Panc1 (cell line): ENCODE measurements at places on chromosomes 1 and 21.

DNA sequence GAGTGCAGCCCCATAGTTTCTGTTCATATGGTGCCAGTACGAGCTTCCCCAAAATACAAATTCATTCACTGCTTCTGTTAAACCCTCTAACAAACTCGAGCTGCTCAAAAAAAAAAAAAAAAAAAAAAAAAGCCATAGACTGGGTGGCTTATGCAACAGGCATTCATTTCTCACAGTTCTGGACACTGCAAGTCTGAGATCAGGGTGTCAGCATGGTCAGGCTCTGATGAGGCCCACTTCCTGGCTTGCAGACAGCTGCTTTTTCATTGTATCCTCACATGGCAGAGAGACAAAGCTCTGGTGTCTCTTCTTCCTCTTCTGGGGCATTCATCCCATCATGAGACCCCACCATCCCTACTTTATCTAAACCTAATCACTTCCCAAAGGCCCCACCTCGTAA lies 121.6 kb downstream of the PTBP2 start:
- H3K27ac ChIP-seq = no peak overlapping the region
- no peak for DNase-seq
- H3K4me1 ChIP-seq = no peaks in the 10 kb centered on the region
- no peak overlapping the region for H3K4me3 ChIP-seq

DNA sequence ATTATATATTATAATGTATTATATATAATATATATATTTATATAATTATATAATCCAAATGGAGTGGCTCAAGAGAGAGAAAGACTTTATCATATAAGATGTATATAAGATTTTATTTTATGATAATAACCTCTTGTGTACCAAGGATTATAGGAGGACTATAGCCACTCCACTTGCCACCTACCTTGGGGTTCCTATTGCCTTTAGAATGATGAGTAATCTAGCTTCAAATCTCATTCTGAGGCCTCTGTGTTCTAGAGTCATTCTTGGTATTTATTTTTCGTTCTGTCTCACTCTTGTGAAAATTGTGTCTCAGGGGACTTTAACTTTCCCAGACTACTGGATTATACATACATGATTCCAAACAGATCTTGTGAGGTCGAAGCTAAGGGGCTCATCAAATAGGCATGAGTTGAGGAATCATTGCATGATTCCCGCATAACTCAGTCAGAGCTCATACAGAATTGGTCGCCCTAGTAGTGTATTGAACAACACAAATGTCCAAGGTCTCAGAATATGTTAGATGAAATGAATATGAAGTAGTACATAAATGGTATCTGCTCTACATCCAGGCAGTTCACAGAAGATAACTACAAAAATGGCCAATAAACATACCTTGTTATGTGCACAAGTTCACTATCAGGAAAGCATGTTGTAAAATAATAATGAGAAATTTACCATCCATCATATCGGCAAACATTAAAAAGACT lies 159.5 kb upstream of the RNPC3 start:
- H3K27me3 ChIP-seq = no peaks in the 10 kb centered on the region
- no peak for DNase-seq
- H3K4me3 ChIP-seq = no peak overlapping the region
- no peaks in the 10 kb centered on the region for H3K4me1 ChIP-seq

- H3K27me3 ChIP-seq = no peaks in the 10 kb centered on the region
- DNase-seq = no peak
- no peak overlapping the region for H3K27ac ChIP-seq
- H3K36me3 ChIP-seq = no peaks in the 10 kb centered on the region; the same call in 1 of the 2 replicates
- no peaks in the 10 kb centered on the region for H3K4me1 ChIP-seq
Measured at GRCh38 chr21:25453524-25453923, 153.8 kb downstream of the MRPL39 start.

GRCh38 chr1:51346086-51346942 lies 16.0 kb upstream of the TTC39A start:
- no peaks in the 10 kb centered on the region for H3K4me1 ChIP-seq
- no peaks in the 10 kb centered on the region; the same call in 1 of the 2 replicates for H3K27me3 ChIP-seq
- no peaks in the 10 kb centered on the region for H3K36me3 ChIP-seq

GRCh38 chr21:39662411-39662953 lies 49.7 kb downstream of the B3GALT5 start:
- H3K27me3 ChIP-seq = no peaks in the 10 kb centered on the region; the same call in 1 of the 2 replicates
- H3K36me3 ChIP-seq = no peaks in the 10 kb centered on the region
- H3K27ac ChIP-seq = no peak overlapping the region
- H3K4me1 ChIP-seq = no peaks in the 10 kb centered on the region

GRCh38 chr1:78141531-78142231 lies 95.9 kb downstream of the GIPC2 start:
- no peaks in the 10 kb centered on the region for H3K4me1 ChIP-seq
- H3K4me3 ChIP-seq = no peak overlapping the region
- no peak overlapping the region for H3K27ac ChIP-seq
- no peak for DNase-seq
- peaks cover 6% of the 10 kb centered on the region for H3K27me3 ChIP-seq

DNA sequence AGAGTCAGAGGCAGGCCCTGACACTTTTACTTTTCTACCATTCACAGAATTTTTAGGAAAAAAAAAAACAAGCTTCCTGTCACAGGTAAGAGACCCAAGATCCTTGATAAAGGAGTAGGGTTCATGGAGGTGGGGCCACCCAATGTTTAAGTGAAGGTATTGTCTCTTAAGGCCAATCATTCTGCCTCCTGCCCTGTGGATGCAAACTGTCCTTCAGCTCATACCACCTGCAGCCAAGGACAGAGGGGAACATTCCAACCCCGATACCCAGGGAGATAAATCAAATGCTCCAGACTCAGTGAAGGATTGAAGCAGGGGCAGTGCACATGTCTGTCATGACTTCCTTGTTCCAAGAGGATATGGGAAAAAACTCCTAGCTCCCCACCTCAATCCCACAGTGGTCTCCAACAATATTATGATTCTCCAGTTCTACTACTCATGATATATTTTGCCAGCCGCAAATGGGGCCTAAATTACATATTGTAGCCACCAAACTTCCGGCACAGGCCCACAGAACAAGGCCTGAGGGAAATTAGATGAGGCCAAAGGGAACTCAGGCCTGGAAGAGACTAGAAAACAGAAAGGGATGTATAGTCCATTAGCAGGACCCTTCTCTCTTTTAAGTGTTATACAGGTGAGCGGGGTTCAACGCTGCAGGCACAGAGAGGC lies 59.5 kb downstream of the TRABD2B start:
- no peak overlapping the region for H3K27ac ChIP-seq
- no peak overlapping the region for H3K4me3 ChIP-seq
- no peaks in the 10 kb centered on the region for H3K27me3 ChIP-seq
- H3K36me3 ChIP-seq = no peaks in the 10 kb centered on the region

GRCh38 chr1:155893389-155894142 lies 17.6 kb downstream of the RIT1 start:
- peaks cover 14% of the 10 kb centered on the region for H3K4me1 ChIP-seq
- H3K27ac ChIP-seq = peak overlapping the region; percentile 44; the same call in 1 of the 2 replicates
- H3K27me3 ChIP-seq = no peaks in the 10 kb centered on the region
- no peak overlapping the region for H3K4me3 ChIP-seq
- peak; percentile 93 for DNase-seq

DNA sequence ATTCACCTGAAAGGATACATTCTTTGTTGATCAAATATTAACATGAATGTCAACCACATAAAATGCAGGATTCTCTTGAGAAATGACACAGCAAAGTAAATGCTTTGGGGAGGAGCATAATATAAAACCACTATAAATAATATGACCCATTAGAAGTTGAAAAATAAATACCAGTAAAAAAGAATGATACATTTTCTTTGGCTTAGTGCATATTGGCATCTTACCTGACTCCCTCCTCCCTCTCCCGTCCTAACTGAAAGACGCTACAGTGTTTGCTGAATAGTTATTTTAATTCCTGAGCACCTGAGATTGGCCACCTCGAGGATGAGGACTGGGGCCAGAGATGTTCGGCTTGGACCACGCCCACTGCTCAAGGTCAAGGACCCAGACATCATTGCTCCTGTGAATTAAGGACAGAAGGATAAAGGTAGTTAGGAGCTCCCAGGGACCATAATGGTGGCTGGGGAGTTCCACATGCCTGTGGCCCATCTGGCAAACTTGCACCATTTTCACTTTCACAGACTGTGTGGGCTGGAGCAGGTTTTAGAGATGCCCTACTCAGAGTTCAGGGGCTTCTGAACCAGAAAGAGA lies 16.4 kb upstream of the CPLANE2 start:
- H3K4me1 ChIP-seq = peaks cover 6% of the 10 kb centered on the region
- no peak overlapping the region for H3K4me3 ChIP-seq
- no peak overlapping the region for H3K27ac ChIP-seq
- H3K27me3 ChIP-seq = no peaks in the 10 kb centered on the region

DNA sequence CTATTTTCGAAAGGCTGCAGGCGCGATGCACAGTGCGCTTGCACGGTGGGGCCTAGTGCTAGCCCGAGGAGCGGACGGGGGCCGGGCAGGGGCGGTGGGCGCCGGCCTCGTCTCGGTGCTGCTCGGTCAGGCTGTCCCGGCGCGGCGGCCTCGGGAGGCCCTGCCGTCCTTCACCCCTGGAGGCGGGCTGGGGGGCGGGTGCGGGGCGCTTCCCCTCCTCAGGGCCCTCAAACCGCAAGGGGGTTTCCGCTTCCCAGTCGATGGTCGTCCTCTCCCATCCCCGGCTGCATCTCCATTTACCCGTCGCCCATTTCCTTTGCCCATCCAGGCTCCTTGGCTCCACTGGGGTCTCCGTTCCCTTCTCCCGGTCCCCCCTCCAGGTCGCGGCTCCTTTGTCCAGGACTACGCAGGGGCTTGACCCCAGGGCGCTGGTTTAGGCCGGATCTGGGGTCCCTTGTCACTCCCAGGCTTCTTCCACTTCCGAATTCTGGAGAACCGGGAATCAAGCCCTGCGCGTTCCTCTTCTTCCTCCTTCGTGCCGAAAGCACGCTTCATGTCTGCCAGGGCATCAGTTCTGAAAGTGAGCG lies 196.3 kb upstream of the LMO4 start:
- H3K36me3 ChIP-seq = no peaks in the 10 kb centered on the region
- DNase-seq = no peak
- peaks cover 9% of the 10 kb centered on the region for H3K27me3 ChIP-seq
- H3K27ac ChIP-seq = no peak overlapping the region
- no peaks in the 10 kb centered on the region for H3K4me1 ChIP-seq

- no peak overlapping the region for H3K4me3 ChIP-seq
- H3K4me1 ChIP-seq = peaks cover 25% of the 10 kb centered on the region
- no peak overlapping the region for H3K27ac ChIP-seq
- no peak for DNase-seq
Measured at GRCh38 chr1:27346991-27347624, 5.3 kb downstream of the SYTL1 start.
